ENCODE measurements at places on chromosomes 5 and 9.

GRCh38 chr9:84153885-84154284, 173.3 kb downstream of the RMI1 start:
- DNase-seq = no peak

DNA sequence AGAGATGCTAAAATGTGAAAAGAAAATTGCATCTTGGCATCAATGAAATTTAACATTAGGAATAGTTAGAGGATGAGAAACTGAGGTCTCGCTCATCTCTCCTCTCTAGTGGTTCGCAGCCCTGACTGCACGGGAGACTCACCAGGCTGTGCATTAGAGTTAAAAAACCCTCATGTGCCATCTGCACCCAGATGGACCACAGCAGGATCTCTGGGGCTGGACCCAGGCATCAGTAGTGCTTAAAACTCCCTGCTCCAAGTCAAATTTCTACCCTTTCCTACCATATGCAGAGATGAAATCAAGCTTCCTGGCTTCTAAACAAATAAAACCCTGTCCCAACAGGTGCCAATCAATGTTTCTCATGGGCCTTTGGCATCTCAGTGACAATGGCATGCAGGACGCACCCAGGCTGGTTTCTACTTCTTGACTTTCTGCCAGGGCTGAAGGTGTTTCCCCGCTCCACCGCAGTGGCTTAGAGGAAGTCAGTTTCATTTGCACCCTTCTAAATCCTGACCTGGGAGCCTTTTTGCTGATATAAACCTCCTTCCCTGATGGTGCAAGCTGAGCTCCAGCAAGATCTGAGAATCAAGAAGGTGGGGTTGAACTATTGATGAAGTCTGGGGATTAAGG, 132.6 kb downstream of the NSG2 start:
- no peak for DNase-seq

DNA sequence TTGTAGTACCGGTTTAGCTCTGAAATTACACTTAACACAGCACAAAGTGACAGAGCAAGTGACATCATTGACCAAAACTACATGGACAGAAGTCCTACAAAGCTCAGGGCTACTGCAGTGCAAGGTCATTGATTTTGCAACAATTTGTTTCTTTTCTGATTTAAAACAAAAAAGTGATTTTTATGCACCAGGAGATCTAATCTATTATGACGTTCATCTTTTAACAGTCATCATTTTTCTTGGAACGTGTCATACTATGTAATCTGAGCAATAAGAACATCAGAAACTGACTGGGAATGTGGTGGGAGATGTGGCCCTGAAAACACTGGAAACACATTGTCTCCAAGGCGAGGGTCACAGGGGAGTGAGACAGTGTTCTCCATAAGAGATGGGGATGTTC, 17.4 kb upstream of the ZFAND5 start:
- DNase-seq = no peak

DNA sequence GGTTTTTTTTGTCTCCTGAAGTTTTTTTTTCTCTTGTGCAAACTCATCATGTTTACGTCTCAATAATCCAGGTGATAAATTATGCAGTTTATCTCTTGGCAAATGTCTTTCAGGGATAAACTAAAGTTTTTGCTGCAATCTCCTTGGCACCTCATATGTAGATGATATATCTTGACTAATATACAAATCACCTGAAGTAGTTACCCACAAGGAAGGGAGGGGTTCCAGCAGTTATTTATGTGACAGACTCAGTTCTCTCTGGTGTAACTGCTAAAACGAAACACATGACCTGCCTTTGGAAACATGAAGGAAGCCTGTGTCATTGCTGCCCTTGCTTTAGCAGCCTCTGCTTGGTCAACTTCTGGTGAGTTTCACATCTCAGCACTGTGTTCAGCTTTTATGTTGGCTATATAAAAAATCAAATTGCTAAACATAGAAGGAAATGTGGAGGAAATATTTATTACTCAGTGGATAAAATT, 39.3 kb upstream of the KIAA1958 start:
- no peak for DNase-seq

- no peak for DNase-seq
These were observed 27.4 kb downstream of the FAM219A start for GRCh38 chr9:34430843-34431437.

GRCh38 chr5:87313216-87313615, 45.5 kb downstream of the RASA1 start:
- no peak for DNase-seq

GRCh38 chr9:132443951-132444607, 34.1 kb downstream of the CFAP77 start:
- DNase-seq = no peak

DNA sequence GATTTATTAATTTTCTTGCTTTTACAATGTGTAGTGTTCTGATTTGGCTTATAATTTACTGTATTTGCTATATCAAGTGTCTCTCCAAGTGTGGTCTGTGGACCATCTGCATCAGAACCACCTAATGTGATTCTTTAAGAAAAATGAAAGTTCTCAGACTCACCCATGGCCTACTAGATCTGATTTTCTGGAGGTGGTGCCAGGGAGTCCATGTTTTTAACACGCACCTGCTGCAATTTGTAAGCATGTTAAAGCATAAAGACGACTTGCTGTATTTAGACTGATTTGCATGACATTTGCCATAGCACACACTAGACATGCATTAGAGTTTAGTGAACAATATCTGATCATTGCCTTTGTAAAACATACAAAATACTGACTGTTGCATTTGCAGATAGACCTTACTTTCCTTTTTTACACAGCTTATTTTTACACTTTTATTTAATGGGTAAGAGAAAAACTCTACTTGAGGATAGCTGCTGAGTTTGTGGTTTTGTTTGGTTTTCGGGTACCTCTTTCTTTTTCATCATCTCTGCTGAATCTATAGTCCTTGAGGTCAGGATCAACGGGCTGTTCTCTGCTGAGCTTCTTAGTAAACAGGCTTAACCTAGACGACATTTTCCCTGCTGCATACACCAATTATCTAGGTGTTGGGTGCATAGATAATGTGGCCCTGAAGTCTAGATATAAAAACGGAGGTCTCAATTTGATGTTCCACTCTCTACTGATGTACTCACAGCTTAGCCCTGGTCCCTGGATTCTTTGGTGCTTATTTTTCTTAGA, 138.0 kb upstream of the ZNF366 start:
- DNase-seq = no peak

GRCh38 chr9:128643519-128644300, 12.9 kb downstream of the DYNC2I2 start:
- no peak for DNase-seq

GRCh38 chr5:56838409-56839039, 23.2 kb downstream of the MAP3K1 start:
- DNase-seq = no peak

DNA sequence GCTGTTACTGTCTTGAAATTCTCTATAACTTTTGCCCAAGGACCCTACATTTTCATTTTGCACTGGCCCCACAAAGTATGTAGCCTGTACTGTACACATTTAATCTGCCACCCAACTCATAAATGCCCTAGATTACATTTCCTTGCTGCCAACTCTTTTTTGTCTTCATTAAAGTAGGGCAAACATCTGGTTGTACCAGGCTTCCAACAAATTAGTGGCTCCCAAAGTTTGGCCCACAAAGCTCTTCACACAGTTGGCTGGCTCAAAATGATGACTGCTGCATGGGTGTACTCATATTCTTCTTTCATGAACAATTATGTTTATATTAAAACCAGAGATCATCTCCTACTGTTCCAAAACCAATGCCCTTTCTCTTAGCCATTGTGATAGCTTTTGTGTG, 45.3 kb downstream of the GNA14 start:
- no peak for DNase-seq
